PC-9 (cell line): ENCODE measurements at places on chromosomes 3 and 15.

- DNase-seq = no peak
- H3K4me3 ChIP-seq = no peak overlapping the region
- no peaks in the 10 kb centered on the region for H3K36me3 ChIP-seq
- no peaks in the 10 kb centered on the region for H3K4me1 ChIP-seq
Observed at GRCh38 chr3:131630097-131630496, 127.3 kb upstream of the MRPL3 start.

DNA sequence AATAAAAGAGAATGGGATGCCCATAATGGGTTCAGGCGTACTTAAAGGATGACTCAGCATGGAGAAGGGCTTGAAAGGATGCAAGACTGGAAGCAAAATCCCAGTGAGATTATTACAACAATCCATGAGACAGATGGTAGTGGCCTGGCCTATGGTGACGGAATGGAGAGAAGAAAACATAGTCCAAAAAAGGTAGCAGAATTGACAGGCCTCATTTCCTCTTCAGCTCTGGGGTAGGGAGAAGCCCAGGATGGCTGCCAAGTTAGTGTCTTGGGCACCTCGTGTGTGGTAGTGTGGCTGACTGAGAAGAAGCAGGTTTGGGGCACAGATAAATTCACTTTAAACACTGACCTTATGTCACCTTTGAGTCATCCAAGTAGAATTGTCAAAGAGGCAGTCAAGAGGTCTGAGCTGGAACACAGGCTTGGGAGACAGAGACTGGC lies 18.1 kb downstream of the MB21D2 start:
- no peak for DNase-seq
- H3K27ac ChIP-seq = peak overlapping the region; percentile 87
- no peaks in the 10 kb centered on the region for H3K27me3 ChIP-seq
- H3K4me1 ChIP-seq = peaks cover 88% of the 10 kb centered on the region

DNA sequence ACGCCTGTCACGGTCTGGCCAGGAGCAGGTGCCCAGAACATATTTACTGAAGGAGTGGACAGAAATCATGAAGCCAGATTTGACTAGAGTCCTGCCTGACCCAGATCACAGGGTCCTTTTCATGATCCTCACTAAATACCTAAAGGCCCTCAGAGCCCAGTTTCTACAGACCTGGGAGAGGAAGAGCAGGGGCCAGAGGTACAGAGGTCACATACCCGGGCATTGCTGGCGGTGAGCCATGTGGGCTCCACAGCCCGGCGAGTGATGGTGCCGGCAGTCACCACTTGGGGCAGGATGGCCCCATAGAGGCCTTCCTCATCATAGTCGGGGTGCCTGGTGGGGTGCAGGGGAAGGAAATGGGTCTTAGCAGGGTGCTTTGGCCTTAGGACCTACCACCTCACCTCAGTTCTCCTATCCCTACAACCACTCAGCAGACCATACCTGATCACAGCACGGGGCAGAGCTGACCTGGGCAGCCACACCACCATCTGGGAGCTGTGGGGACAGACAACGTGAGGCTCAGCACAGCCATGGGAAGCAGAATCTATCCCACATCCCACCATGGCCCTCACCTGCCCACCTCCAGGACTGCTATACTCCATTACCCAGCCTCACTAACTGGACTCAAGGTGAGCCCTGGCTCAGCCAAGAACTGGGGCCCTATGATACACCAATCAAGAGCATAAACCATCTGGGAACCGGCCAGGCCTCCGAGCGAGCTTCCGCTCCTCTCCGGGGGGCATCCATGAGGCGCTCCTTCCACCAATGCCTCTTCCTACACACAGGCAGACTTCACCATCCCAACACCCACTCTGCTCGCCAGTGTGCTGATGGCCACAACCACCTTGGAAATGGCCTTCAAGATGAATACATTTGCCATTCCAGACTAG lies 12.9 kb downstream of the POLG start:
- no peak overlapping the region for H3K27ac ChIP-seq
- no peak overlapping the region for H3K4me3 ChIP-seq
- peaks cover 24% of the 10 kb centered on the region for H3K36me3 ChIP-seq
- DNase-seq = no peak

DNA sequence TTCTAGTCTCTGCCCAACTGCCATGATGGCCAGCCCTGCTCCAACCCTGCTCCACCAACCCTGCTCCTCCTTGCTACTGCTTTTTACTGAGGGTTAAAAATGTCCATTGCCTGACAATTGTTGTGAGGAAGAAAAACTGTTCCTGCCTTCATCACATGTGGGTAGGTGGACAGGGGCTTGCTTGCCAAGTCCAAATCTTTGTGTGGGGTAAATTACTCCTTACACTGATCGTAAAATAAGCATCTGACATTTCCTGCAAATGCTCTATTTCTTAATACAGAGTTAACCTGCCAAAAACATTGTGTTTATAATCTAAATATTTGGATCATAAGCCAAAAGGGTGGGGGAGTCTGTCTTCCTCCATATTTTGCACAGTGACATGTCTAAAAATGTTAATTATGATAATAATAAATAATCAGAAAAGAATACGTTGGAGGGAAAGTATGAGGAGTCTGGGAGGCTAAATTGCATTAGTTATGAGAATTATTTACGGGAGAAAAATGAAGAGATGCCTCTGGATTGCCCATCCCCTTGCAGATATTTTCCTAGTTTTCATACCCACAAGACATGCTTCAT lies 242.5 kb upstream of the TBL1XR1 start:
- H3K27ac ChIP-seq = no peak overlapping the region
- H3K27me3 ChIP-seq = no peaks in the 10 kb centered on the region
- peaks cover 21% of the 10 kb centered on the region for H3K4me1 ChIP-seq
- no peak for DNase-seq
- no peak overlapping the region for H3K4me3 ChIP-seq

GRCh38 chr3:188756241-188756640 lies 415.5 kb upstream of the TPRG1 start:
- H3K27ac ChIP-seq = no peak overlapping the region
- no peaks in the 10 kb centered on the region for H3K4me1 ChIP-seq
- no peaks in the 10 kb centered on the region for H3K27me3 ChIP-seq
- no peak overlapping the region for H3K4me3 ChIP-seq
- DNase-seq = no peak

DNA sequence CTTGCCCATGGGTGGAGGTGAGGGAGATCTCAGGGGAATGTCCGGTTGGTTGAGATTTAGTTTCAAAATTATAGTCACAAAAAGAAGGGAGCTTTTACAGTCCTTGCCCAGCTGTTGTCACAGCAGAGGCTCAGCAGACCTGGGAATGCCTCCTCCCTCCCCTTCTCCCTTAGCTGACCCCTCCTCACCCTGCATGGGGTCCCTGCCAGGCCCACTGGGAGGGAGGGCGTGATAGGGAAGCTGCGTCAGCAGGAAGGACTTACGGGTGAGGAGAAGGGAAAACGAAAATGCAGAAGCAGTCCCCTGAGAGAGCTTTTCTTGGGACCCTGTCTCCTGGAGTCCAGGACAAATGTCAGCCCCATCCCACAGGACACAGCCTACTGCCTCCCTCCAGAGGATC lies 18.9 kb downstream of the SCN5A start:
- H3K4me1 ChIP-seq = no peaks in the 10 kb centered on the region
- no peak for DNase-seq
- H3K36me3 ChIP-seq = no peaks in the 10 kb centered on the region
- no peak overlapping the region for H3K4me3 ChIP-seq

- H3K27me3 ChIP-seq = no peaks in the 10 kb centered on the region
- no peaks in the 10 kb centered on the region for H3K4me1 ChIP-seq
- H3K27ac ChIP-seq = no peak overlapping the region
- no peak overlapping the region for H3K4me3 ChIP-seq
- DNase-seq = no peak
Observed at GRCh38 chr15:90513448-90513847, 16.3 kb upstream of the CRTC3 start.

GRCh38 chr3:32480604-32481003 lies 22.0 kb downstream of the CMTM6 start:
- no peak overlapping the region for H3K4me3 ChIP-seq
- DNase-seq = no peak
- H3K36me3 ChIP-seq = no peaks in the 10 kb centered on the region
- no peaks in the 10 kb centered on the region for H3K27me3 ChIP-seq
- no peak overlapping the region for H3K27ac ChIP-seq
